ENCODE measurements at places on chromosomes 12 and 14.

- no peak for DNase-seq
Observed at GRCh38 chr12:122235741-122236140, 9.9 kb upstream of the DIABLO start.

GRCh38 chr12:20601668-20602280 is 93.4 kb upstream of the SLCO1C1 start:
- no peak for DNase-seq

DNA sequence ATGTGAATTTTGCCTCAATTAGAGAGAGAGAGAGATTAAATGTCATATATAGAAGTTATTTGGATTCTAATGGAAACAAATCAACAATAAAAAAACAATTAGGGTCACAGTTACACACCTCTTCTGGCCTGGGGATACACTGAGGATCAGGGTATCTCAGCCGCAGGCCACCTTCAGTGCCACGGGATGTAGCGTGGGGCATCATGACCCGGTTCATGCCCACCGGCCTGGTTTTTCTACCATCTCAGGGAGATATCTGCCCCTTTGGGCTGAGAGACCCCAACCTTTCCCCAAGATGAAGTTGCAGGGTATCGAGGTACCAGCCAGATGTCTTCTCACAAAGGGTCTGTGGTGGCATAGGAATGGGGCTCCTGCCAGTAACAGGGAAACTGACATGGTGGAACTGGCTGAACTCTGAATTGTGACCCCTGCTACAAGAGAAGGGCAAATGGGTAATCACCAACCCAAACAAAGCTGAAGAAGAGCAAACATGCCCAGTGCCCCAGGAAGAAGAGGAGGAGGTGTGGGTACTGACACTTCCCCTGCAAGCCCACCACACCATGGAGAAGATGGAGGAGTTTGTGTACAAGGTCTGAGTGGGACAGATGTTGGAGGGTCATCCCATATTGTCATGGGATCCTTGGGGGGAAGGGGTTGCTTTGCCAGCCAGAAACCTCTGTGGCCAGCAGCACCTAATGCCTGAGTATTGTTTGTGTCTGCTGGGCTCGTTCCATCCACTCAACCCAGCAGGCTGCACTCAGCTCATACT is 19.5 kb downstream of the SERPINA3 start:
- no peak for DNase-seq

DNA sequence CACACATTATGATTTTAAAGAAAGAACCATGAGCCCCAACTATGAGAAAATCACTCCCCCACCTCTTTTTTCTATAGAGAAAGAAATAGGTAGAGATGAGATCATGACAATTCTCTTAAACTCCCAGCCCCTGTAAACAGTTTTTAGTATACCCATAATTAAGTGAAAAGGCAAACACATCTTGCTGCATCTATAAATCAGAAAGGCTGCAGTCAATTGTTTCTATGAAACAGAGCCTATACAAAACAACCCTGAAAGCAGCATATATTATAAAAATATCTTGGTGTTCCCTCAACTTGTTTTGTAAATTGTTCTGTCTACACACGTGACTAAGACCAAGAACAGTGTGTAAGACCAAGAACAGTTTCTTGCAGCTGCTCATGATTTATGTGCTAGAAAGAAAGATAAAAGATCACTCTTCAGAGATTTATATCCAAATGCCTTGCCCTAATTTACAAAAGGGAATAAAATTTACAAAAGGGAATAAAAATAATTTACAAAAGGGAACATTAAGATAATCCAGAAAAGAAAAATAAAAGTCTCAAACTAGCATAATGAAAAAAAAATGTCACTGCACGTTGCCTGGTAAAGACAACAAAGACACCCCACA is 4.8 kb downstream of the KITLG start:
- DNase-seq = no peak

GRCh38 chr12:107090711-107091110 is 2.6 kb downstream of the CRY1 start:
- DNase-seq = no peak

- no peak for DNase-seq
Observed at GRCh38 chr12:25332143-25332542, 81.4 kb upstream of the KRAS start.

GRCh38 chr12:92034858-92035401 is 110.7 kb downstream of the BTG1 start:
- peak; percentile 45 for DNase-seq

DNA sequence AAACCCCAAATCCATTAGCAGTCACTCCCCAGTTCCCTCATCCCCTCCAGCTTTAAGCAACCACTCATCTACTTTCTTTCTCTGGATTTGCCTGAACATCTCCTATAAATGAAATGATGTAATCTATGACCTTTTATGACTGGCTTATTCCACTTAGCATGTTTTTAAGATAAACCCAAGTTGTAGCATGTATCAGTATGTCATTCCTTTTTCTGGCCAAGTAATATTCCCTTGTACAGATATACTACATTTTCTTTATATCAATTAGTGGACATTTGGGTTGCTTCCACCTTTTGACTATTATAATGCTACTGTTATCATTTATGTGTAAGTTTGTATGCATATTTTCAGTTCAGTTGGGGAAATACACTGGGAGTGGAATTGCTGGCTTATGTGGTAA is 83.4 kb downstream of the TESC start:
- DNase-seq = no peak

- DNase-seq = no peak
Observed at GRCh38 chr14:68586896-68587751, 205.7 kb downstream of the ZFP36L1 start.

DNA sequence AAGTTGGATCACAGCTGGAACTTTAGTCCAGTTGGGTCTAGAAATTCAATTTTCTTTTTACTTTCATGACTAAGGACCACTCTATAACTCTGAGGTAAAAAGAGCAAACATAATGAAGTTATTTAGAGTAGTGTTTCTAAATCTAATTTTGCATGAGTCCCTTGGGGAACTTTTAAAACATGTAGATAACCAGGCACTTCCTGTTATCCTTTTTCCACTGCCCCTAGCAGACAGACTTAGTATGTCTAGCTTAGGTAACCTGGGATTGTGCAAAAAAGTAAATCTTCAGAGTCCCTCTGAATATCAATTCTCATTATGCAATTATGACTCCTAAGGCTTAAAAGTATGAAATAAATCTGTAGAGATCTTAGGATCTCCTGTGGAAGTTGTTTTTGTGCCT is 371.2 kb downstream of the DIO2 start:
- DNase-seq = no peak

GRCh38 chr12:88952562-88952942 is 372.3 kb upstream of the KITLG start:
- DNase-seq = no peak

- no peak for DNase-seq
Observed at GRCh38 chr14:95234426-95234825, 77.1 kb upstream of the DICER1 start.

GRCh38 chr14:51396222-51396815 is 156.3 kb downstream of the TMX1 start:
- no peak for DNase-seq

DNA sequence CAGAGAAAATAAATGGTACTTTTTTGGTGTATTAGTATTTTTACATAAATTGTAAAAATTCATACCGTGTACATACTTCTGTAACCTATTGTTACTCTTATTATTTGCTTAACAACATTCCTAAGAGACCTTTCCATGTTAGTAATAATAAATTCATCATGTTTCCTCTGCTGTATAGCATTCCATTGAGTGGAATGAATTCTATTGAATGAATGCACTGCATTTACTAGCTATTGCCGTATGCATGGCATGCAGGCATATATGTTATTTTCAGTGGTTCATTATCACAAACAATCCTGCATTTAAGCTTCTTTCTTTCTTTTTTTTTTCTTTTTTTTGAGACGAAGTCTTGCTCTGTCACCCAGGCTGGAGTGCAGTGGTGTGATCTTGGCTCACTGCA is 137.6 kb upstream of the TBX3 start:
- no peak for DNase-seq

- no peak for DNase-seq
Observed at GRCh38 chr12:81150382-81150781, 72.5 kb downstream of the ACSS3 start.

GRCh38 chr12:121970581-121971300 is 50.9 kb upstream of the BCL7A start:
- no peak for DNase-seq

DNA sequence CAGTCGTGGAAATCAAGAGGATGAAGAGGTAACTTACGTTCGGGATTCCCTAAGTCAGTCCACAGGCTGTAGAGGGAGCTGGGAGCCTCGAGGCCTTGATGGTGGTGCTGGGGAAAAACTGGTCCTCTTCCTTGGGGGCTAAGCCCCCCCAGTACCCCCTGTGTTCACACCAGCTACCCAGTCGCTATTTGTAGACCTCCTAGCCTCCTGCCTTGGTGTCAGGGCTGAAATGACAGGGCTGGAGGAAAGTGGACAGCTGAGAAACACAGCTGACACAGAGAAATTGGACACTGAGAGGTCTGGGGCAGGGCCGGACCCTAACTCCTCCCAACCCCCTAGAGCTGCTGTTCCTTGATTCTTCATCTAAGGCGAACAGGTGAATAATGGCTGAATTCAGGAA is at the start of gene STAC3:
Gene STAC3, minus strand, starts transcription at position 232 of the 400 bp plus-strand sequence. CDS start 1,551 bp downstream, outside the sequence.
- no peak for DNase-seq

DNA sequence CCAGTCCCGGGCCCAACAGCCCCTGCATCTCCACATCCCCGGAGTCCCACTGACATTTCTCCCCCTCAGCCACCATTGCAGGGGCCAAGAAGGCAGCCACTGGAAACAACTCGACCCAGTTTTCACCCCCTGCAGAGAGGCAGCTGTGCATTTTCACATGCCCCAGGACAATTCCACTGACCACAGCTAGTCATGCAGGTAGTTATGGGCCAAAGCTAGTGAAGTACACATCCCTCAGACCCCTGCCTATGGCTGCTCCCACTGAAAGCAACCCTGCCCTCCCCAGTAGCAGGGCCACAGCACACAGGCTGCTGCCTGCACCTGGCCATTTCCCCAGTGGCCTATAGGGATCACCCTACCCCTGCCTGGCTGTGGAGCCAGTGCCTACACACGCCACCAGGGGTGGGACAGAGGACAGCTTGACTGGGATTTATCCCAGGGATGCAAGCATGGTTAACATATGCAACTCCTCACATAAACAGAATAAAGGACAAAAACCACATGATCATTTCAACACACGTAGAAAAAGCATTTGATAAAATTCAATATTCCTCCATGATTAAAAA is 154.0 kb downstream of the NDUFA12 start:
- DNase-seq = no peak

- no peak for DNase-seq
Observed at GRCh38 chr12:62135553-62136200, 124.5 kb upstream of the USP15 start.

DNA sequence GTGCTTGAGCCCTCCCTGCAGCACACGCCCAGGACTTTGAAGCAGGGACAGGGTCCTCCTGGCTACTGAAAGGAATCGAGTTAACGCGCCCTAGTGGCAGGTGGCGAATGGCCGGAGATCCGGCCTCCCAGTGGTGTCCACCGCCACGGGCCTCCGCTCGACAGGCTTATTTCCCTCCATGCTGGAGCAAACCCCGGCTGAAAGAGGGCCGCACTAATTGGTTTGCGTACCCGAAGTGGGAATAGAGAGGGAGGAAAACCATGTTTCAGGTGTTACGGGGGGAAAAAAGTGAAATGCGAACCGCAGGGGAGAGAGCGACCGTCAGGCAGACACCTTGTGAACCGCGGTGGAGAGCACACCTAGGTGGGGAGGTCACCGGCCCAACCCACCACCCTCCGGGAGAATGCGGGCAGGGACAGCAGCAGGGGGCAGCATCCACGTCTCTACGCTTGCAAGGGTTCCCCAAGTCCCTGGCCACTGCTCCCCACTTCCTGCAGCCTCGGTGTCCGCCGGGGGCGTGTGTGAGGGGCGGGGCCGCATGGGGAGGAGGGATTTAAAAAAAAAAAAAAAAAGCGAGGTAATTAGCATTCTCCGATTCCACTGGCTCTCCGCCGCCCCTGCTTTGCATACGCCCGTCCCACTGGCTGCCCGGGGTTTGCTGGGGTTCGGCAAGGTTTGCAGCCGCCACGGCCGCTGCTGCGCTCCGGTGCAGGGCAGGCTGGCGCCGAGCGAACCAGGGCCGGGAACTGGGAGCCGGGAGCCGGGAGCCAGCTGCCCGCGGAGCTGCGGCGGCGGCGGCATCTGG is 224.6 kb upstream of the CRY1 start:
- peak; percentile 92 for DNase-seq

GRCh38 chr14:103931422-103931821 is 3.2 kb downstream of the TDRD9 start:
- no peak for DNase-seq

DNA sequence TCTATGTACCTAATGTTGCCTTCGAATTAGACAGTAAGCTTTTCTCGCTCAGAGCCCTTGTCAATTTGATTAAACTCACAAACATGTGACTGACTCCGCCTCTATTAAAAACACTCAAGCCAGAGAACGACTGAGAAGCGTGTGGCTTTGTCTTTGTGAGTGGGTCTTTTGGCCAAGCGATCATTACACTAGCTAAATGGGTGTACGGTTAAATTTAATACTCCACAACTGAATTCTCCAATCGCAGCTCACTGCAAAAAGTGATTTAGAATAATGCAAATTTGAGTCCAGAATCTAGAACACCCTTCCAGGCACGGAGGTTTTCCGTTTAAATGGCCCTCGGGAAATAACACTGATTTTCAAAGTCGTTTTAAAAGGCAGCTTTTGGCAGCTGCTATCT is 253.7 kb downstream of the EFCAB11 start:
- no peak for DNase-seq

GRCh38 chr14:74937171-74937570 is 14.1 kb upstream of the RPS6KL1 start:
- DNase-seq = no peak

GRCh38 chr12:123634142-123634561 is 523 bp downstream of the GTF2H3 start:
- DNase-seq = peak; percentile 20

- DNase-seq = no peak
Observed at GRCh38 chr12:111488798-111489197, 83.1 kb downstream of the SH2B3 start.

DNA sequence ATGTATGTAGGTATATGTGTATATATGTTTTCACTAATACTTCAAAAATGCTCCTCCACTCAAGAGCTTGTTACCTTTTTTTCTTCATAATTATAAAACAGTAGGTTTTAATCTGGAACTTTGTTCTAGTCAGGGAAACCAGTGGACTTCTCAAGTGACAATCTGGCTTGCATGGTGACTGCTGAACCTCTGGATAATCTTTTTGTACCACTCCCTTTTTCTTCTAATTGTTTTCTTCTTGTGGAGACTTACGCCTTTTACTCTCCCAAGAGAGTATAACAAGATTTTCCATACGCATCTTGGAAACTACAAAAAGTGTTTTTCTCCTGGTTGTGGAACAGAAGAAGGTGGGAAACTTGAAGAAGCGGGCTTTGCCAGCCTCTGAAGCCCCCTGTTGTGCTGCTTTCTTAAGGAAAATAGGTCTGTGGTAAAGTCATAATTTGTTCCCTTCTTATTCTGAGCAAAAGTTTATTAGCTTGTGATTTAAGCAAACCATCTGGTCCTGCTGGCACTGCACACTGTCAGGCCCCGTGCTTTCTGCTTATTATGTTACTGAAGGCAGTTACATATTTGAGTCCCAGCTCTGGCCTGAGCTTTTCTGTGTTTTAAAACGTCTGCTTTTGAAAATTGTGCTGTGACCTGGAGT is 291.8 kb downstream of the ERC1 start:
- DNase-seq = no peak

- no peak for DNase-seq
Observed at GRCh38 chr12:121738340-121738858, 25.8 kb downstream of the TMEM120B start.

- no peak for DNase-seq
Observed at GRCh38 chr12:96876966-96877365, 30.1 kb upstream of the NEDD1 start.
